ENCODE measurements at places on chromosomes 13 and 19.

DNA sequence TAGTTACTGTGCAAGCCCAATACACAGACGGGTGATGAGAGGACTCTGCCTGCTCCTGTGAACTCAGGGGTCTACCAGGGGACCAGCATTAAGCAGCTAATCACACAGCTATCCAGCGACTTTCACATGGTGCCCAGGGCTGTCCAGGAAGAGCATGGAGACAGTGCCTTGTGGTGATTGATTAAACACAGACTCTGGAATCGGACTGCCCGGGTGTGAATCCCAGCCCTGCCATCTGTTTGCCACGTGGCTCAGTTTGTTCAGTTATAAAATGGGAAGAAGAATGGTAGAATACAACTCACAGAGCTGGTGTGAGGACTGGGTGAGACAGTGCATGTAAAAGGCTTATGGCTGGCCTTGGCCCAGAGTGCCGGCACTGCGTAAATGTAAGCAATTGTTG lies 42.1 kb upstream of the NPAS1 start:
- ATAC-seq, result no peak

DNA sequence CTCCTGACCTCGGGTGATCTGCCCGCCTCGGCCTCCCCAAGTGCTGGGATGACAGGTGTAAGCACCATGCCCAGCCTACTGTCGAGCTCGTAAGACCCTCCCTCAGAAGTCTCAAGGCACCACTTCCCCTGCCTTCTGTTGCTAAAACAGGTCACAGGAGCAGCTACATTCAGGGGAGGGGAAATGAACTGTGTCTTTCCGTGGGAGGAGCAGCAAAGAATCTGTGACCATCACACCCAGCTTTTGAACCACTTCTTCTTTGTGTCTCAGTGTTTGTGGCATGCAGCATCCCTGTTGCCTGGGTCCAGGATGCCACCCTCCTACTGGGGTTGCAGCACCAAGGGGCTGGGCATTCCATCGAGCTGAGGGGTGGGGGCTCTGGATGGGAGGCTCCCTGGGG lies 7.7 kb upstream of the CSNK1G2 start:
- peak; percentile 71 for ATAC-seq

- no peak for ATAC-seq
Observed at GRCh38 chr19:51127755-51128154, 3.0 kb downstream of the SIGLEC9 start.

- no peak for ATAC-seq
Observed at GRCh38 chr13:63010072-63010658, 1594.5 kb upstream of the PCDH20 start.

- no peak for ATAC-seq
Observed at GRCh38 chr13:98103942-98104880, 38.7 kb upstream of the FARP1 start.

DNA sequence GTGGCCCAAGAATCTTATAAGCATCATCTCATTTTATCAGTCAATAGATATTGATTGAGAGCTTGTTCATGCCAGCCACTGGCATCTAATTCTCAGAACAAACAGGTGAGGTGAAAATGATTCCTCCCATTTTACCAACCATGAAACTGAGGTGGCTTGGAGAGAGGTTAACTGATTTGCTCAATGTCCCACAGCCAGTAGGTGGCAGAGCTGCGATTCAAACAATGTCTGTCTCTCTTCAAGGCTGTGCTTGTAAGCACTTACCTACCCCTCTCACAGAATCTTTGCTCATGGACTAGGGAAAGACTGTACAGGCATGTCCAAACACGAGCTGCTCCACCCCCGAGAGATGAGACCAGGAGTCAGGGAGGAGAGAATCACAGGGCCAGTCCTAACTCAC lies 21.5 kb upstream of the GSX1 start:
- no peak for ATAC-seq

GRCh38 chr13:40618581-40619478 lies 47.6 kb downstream of the FOXO1 start:
- no peak for ATAC-seq

GRCh38 chr19:6705931-6706632 lies 14.4 kb downstream of the C3 start:
- ATAC-seq, result peak; percentile 10

DNA sequence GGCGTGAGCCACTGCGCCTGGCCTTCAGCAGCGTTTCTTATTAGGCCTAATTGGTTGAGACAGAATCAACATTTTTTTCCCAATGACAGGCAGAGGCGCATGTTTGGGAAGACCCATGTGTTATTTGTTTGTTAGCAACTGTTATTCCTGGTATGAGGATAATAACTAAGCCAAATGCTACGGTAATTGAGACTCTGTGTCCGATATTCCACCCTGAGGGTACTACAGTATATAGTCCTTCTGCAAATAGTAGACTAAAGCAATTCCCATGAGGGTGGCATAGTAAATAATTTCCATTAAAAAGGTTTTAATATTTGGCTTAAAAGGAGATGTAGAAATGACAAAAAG lies 18.4 kb upstream of the CCL25 start:
- no peak for ATAC-seq

DNA sequence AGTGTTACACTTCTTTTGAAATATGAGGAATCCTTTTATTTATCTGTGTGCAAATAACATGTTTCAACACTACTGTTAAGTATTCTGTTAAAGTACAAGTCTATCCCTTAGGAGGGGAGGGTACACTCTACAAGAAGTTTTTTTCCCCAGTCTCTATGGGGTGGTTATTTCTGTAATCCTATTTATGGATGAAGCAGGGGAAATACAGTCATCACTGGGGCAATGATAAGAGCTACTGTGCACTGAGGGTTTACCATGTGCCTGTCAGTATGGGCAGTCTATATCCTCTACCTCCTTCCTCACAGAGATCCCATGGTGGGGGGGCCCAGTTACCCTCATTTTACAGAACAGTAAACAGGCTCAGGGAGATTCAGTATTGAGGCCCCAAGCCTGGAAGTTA lies 16.6 kb upstream of the TRIM13 start:
- ATAC-seq, result no peak

GRCh38 chr13:102508411-102508810 lies 88.4 kb upstream of the TPP2 start:
- ATAC-seq, result no peak

GRCh38 chr13:37791699-37792098 lies 77.9 kb downstream of the TRPC4 start:
- no peak for ATAC-seq

DNA sequence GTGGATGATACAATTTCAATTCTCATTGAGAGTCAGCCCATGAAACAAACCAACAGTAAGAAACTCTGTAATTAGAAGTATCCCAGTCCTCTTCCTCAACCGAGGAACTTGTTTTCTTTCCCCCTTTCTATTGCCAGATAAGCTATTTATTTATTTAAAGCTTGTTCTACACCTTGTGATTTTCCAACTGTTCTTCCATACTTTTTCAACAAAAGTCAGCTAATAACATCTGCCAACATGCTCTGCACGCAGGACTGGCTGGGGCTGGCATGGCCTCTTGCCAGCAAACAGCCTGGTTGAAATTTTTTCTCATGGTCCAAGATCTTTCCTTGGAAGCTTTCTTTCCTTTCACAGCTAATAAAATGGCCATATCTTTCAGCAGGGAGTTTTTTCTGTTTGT lies 2.9 kb upstream of the IRS2 start:
- no peak for ATAC-seq

DNA sequence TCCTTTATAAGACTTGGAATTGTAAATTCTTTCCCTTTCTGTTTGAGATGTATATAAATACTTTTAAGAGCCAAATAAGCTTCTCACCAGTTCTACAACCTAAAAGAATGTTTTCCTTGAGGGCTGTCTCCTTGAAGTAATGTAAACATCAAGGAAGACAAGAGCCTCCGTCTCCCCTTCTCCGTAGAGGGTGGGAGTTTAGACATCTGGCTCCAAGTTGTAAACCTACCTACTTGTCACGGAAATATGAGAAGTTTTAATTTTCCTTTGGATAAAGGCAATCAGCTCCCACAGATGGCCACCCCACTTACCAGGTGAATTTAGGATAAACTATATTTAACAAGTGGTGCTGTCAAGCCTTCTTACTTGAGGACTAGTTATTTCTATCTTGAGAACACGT lies 237.9 kb downstream of the NALCN start:
- ATAC-seq, result no peak

DNA sequence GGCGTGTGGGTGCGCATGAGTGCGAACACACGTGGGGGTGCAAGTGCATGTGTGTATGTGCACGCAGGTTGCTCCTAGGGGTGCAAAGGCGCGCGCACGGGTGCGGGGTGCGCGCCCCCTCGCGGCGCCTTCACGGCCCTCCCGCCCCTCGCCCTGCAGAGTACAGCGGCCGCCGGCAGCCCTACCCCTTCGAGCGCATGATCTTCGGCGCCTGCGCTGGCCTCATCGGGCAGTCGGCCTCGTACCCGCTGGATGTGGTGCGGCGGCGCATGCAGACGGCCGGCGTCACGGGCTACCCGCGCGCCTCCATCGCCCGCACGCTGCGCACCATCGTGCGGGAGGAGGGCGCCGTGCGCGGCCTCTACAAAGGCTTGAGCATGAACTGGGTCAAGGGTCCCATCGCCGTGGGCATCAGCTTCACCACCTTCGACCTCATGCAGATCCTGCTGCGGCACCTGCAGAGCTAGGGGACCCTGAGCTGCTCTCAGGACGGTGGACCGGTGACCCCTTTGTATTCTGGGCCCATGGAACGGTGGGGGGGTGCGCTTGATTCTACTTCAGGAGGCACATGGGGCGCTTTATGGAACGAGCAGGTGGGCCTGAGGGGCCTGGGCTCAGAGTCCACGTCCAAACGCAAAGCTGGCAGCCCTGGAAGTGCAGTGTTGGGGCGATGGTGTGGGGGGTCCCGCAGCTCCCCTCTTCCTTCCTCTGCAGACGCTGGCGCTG lies 27.7 kb downstream of the TMEM161A start:
- no peak for ATAC-seq

GRCh38 chr19:48393559-48394330 lies at the start of gene GRIN2D:
TSS of gene GRIN2D (plus strand) at chr19:48393668. CDS start at chr19:48398393, 4,725 bp downstream.
- no peak for ATAC-seq

DNA sequence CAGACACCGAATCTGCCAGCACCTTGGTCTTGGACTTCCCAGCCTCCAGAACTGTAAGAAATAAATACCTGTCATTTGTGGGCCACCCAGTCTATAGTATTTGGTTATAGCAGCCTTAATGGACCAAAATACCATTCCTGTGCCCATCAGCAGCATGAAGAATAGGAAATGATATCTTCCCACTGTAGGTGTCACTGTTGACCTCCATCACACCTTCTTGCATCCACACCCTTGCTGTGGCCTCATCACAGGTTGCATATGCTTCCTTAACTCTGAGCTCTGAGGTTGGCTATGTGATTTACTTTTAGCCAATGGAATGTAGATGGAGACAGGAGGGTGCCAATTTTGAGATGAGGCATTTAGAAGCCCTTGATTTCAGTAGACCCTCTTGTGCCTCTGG lies 242.0 kb upstream of the TSHZ3 start:
- no peak for ATAC-seq

DNA sequence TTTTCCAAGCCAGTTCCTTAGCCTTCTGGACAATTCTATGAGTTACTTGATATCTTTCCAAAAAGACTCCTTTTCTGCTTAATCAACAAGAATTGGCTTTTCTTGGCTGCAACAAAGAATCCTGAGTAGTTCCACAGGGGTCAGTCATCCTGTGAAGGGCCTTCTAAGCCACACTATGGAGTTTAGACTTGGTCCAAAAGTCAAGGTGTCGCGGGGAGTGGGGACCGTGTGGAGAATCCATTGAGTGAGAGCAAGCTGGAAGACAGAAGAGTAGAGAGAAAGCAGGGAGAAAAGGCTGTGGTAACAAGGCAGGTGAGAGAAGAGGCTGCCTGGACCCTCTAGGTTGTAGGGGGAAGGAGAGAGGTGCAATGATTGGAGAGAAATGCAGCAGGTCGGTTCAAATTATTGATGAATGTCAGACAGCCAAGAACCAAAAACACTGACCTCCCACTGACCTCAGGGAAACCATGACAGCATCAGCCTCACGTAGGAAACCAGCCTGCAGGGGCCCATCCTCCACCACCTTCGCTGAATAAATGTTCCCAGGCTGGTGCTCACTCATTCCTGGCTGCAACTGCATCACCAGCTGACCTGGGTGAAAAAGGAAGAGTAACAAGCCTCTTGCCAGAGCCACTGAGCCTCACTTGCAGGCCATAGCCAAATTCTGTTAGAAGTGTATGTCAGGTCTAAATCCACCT lies 7.1 kb upstream of the IFT88 start:
- ATAC-seq, result peak; percentile 27

DNA sequence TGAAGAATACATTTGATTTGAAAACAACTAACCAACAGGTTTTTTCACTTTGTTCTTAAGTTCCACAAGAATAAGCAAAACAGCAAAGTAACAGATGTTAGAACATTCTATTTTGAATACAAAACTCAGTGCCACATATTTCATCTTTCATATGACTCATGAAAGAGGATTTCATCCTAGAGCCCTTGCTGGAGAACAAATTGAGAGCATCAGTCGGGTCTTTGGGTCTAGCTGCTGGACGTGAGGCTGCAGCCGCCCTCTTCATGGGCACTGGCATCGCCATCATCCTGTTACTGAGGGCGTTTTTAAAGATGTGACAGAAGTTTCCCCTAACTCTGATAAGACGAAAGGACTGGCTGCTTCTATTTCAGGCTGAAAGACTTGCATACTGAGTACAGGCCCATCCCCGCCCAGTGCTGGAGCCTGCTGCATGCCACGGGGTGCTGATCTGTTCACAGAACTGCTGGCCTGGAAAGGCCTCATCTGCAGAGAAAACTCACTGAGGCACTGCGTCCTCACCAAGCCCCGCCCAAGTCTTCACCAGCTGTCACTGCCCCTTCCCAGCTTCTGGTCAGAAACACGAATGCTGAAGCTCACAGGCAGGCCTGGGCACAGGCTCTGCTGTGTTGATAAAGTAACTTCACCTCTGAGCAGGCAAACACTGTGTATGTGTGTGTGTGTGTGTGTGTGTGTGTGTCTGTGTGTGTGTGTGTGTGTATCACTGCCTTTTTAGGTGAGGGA lies 101.4 kb downstream of the TUBGCP3 start:
- no peak for ATAC-seq

DNA sequence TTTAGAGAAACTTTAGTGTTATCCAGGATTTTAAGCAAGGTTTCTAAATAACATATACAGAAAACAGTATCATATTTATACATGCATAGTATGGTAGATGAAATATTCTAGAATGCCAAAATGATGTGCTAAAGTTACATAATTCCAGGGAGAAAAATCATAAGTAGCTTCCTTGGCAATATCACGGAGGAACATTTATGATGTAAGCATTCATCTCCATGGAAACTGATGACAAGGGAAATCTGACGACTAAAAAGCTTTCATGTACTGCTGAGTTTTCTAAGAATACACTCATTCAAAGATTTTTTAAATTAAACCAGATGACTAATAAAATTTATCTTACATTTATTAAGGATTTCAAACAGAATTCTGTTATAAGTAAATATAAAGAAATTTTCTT lies 4.7 kb downstream of the TEX30 start:
- ATAC-seq, result no peak

DNA sequence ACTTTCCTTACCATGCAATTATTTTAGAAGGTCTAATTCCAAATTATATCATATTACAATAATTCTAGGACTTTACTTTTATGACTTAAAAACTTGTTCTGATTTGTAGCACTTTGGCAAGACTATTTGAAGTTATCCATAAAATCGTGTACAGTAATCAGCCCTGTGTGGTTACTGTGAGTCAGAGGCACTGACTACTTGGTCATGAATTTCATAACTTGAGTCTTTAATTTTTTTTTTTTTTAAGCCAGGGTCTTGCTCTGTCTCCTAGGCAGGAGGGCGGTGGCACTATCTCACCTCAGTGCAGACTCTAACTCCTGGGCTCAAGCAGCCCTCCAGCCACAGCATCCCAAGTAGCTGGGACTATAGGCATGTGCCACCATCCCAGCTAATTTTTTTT lies 1319.2 kb upstream of the SLC10A2 start:
- ATAC-seq, result no peak

GRCh38 chr13:39641645-39642044 lies 13.8 kb upstream of the COG6 start:
- ATAC-seq, result no peak

All from stimulated activated memory B cell treated with anti-CD40 and anti-IgM and Interleukin-4, amounts not matched to agents 10 μg/mL and 1 μg/mL and 100 μg/mL, for 72 hours (primary cell).